ENCODE measurements at places on chromosomes 7 and 10.
A peak's percentile ranks its signal among the peaks of the same experiment; 100 is the strongest.

DNA sequence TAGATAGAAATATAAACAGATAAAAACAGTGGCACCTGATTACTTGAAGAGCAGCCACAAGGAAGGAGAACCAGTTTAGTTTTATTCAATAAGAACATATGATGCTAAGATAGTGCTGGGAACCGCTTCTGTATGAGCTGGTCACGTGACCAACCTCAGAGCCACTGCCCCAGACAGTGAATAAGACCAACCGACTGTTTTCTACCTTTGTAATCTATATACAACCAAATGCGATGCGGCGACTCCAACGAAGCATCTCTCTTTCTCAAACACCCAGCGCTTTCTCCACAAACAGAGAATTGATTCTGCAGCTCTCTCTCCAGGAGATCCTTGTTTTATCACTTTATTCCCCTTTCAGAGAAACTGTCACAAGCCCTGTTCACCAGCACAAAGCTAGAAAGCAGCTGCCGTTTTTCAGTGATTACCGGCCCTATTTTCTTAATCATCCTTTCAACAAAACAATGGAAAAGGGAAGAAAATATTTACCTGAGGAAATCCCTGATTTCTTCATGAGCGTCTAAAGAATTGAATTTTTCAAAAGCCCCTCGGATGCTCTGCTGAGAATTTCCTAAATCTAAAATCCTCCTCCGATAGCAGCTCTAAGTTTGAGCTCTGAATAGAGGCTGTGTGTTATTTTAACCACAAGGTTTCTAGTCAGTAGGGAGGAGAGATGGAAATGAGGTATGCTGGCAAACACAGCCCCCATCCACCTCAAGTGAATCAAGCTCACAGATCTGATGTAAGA, 55.7 kb upstream of the JCAD start:
- no peak for DNase-seq

GRCh38 chr7:70056363-70056762, 458.1 kb downstream of the AUTS2 start:
- DNase-seq = no peak

- no peak for DNase-seq
These were observed 998.6 kb downstream of the REEP3 start for GRCh38 chr10:64519831-64520230.

DNA sequence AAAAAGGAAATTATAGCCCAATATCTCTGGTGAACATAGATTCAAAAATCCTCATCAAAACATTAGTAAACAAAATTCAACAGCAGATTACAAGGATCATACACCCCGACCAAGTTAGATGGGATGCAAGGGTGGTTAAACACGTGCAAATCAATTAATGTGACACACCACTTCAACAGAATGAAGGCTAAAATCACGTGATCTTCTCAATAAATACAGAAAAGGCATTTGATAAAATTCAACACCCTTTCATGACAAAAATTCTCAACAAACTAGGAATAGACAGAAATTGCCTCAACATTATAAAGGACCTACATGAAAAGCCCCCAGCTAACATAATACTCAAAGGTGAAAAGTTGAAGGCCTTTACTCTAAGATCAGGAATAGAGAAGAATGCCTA, 590.8 kb upstream of the FZD8 start:
- no peak for DNase-seq

DNA sequence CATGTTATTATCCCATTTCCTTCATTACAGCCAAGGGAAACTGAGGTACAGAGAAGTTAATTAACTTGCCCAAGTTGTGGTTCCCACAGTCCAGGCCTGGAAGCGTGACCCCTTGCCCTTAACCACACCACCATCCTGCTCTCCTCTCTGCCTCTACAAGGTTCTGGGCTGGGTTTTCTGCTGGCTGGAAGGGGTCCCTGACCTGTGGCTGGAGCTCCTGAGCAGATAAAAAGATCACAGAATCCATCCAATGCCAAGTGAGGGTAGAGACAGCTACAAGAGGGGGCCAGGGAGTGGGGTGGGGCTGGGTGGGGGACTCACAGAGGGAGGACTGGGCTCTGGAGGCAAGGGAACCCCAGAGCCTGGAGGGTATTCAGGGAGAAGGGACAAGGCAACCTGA, 9.7 kb downstream of the ASB10 start:
- no peak for DNase-seq

- DNase-seq = no peak
These were observed 7.2 kb upstream of the NRP1 start for GRCh38 chr10:33341637-33342036.

DNA sequence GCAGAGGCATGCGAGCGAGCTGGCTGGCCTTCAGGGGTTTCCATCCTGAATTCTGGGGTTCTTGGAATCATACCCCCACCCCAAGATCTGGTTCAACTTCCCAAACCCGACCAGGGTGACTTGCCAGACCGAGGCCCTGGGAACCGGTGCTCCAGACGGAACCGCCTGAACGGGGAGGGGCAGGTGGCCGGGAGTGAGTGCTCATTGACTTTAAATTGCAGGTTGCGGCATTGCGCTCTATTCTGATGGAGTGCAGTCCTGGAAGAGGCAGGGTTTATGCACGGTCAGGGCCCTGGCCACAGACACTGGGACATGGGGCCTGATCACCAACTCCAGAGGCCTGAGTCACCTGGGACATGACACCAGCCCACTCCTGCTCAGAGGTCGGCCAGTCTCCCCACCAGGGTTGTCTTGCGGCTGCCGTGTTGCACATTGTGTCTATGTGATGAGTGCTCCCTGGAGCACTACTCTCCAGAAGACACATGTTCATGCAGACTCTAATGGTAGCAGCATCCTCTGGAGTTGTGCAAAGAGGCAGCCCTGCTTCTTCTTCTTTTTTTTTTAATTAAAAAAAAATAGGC, 5.8 kb upstream of the DDIT4 start:
- DNase-seq = no peak

DNA sequence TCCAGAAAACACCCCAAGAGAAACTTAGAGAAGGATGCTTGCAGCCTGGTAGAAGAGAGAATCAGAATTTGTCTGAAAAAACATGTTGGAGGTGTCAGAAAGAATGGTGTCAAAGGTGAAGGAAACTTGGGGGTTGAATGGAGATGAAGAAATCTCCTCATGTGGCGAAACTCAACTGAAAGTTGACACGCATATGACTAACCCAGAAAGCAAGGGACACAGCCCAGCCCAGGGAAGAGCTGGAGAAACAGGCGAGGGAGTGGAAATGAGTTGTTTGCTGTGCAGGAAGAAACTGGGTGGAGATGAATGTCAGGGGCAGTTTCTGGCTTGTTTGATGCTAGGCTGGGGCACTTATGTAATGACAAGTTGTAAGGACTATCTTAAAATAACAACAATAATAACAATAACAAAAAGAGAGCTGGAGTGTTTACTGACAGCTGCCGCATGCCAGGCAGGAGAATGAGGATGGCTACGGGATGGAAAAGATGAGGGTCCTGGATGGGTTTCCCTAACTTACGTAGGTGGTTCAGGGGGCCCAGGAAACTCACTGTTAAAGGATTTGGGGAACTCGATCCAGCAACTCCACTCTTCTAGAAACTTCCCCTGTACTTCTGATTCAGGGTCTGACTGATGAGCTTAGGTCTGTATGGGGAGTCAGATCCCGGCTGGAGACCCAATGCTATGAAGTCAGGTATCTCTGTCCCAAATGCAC, 57.4 kb downstream of the MAP3K8 start:
- no peak for DNase-seq

DNA sequence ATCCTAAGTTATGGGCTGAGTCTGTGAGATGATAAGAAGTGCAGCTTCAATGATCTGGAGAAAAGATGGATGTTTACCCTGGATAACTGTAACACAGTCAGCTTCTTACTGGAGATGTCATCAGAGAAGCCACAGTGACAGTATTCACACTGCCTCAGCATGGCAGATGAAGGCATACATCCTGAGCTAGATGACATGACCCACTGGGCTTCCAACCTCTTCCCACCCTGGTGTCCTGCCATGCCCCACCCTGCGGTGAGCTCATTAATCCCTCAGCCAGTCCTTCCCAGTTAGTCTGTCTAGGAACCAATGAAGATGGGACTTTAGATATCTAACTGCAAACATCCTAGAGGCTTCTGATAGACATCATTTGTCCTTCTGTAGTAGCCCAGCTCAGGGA, 213.8 kb downstream of the TAX1BP1 start:
- no peak for DNase-seq

GRCh38 chr10:94451883-94452519, 49.7 kb downstream of the TBC1D12 start:
- DNase-seq = no peak

DNA sequence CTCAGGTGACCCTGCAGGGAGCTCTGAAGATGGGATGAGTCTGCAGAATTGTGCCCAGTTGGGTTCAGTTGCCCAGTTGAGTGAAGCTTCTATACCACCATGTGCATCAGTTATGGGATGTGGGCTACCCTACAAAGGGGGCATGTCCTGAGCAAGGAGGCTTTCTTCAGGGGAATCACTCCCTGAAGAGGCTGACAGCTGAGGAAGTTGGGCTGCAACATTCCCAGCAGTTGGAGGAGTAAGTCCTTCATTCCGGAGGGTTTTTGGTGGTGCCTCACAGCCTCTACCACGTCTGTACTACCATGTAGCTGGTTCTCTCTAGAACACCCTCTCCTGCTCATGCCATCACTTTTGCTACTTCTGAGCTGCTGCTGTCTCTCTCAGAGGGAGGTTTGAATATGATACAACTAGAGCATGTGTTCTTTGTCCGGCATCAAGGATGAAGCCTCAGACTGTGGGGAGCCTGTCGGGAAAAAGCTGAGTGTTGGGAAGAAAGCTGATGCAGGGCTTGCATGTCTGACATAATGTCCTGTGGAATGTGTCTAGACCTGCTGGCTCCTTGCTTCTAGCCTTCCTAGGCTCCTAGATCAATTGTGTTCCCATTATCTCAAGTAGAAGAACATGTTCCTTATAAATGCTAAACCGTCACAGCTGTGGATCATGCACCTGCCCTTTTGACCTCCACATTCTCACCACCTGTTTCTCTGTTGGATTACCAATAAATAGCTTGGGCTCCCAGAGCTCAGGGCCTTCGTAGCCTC, 355.8 kb downstream of the CCSER2 start:
- no peak for DNase-seq

GRCh38 chr7:76292213-76292573, 10.3 kb upstream of the HSPB1 start:
- no peak for DNase-seq

DNA sequence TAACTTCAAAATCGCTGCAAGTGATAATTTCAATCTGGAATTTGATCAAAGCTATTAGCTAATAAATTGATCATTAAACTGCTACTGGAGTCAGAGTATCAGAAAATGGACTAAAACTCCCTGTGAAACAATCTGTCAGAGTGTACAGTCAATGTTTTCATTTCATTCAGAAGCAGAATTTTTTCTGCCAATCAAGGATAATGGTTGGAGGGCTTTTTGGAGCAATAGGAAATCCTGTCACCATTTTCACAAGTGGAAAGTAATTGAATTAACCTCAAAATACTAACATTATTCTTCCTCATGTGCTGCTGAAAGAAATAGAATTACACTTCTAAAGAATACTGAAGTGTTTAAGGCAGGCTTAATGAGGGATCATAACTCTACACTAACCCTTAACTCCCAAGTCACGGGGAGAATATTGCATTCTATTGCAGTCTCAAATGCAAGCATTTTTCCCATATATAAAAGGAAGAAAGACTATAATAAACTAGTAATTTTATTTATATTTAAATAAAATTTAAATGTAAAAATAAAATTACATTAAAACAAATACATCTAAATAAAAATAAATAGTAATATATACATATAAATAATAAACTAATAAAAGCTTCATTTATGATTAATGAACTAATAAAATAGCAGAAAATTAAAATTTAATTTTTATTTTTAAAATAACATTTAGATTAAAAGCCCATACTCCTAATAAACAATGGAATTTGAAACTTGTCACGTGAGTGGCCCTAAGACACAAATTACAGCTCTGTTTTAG, 67.1 kb downstream of the SEMA3E start:
- no peak for DNase-seq

DNA sequence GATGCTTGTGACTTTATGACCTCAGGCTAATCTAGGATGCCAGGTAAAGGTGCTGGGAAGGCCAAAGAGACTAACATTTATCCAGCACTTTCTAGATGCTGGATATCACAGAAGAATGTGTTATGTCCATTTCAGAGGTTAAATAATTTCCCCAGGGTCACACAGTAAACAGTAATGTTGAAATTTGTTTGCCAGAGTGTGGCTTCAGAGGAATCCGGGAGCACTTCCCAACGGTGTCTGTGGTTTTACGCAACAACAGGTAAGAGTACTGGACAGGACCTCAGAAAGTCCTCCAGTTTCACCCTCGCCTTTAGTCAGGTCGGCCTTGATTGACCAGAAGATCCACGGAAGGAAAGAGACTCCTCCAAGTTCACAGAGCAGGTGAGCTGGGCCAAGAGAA, 1.7 kb downstream of the SHTN1 start:
- DNase-seq = peak; percentile 0

DNA sequence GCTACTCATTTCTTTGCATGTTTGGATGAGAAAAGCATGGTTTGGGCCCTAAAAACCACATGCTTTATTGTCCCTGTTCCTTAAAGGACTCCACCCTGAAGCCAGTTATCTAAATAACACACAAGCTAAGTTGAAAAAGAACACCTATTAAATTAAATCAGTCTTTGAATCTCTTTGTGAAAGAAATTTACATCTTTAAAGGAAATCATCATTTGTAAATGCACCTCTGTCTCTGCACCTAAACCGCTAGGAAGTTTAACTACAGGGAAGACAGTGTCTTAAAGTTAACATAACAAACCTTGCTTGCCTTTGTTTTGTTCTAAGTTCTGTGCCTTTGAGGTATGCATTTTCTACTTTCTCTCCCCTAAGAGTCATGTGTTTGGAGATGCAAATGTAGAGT, 52.6 kb downstream of the HTR7 start:
- no peak for DNase-seq

DNA sequence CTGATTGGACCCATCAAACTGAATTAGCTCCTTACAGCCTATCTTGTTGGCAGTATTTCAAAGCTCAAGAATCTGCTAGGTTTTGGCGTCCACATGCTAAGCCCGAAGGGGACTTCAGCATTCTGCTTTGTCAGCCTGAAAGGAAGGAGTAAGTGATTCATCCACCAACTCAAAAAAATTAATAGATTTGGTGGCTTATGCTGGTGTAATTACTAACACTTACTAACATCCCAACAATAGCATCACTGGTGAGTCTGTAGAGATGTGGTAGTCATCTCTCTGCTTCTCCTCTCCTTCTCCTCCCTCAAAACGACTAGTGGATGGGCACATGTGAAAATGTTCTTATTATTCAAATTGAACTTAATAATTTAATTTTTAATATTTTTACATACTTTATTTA, 53.8 kb upstream of the EGR2 start:
- DNase-seq = no peak

- DNase-seq = no peak
These were observed 179.4 kb upstream of the IGFBP3 start for GRCh38 chr7:46100521-46100920.

- DNase-seq = no peak
These were observed 470.1 kb upstream of the TEX47 start for GRCh38 chr7:89265631-89266030.

- DNase-seq = no peak
These were observed 138.5 kb upstream of the AGR3 start for GRCh38 chr7:17020250-17020649.

GRCh38 chr7:71626206-71626605, 494.3 kb downstream of the GALNT17 start:
- DNase-seq = no peak

- DNase-seq = no peak
These were observed 55.9 kb downstream of the NEUROG3 start for GRCh38 chr10:69517271-69517848.

- peak; percentile 57 for DNase-seq
These were observed 625 bp downstream of the RP9 start for GRCh38 chr7:33108554-33109004.

- DNase-seq = peak; percentile 90
These were observed at the start of gene ERLIN1 for GRCh38 chr10:100185364-100186252. ERLIN1 (minus strand) TSS chr10:100186029; CDS start chr10:100185626, 403 bp downstream.

Data from Calu3 (cell line).